ENCODE measurements at places on chromosomes 3 and 15. TPM values are rescaled to one million over a fixed set of nuclear protein-coding genes. Genes with fewer than 3 reads are reported as not detected.

GRCh38 chr3:45689787-45690145 is 570 bp downstream of the SACM1L start:
- DNase-seq = no peak

DNA sequence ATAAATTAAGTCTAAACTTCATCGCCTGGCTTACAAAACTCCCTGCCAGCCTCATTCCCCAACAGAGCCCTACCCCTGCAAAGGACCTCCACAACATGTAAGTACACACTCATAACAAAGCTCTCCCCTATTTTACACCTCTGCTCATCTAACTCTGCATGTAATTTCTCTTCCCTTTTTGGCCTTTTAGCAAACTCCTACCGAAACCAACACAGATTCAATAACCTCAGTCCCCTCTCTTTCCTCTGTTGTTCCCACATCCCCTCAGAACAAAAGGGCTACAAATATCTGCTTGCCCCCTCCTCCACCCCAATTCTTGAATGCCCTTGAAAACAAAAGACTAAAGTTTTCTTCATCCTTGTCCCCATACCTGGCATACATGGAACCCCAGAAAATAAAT is 662 bp downstream of the UBL7 start:
- DNase-seq = no peak

DNA sequence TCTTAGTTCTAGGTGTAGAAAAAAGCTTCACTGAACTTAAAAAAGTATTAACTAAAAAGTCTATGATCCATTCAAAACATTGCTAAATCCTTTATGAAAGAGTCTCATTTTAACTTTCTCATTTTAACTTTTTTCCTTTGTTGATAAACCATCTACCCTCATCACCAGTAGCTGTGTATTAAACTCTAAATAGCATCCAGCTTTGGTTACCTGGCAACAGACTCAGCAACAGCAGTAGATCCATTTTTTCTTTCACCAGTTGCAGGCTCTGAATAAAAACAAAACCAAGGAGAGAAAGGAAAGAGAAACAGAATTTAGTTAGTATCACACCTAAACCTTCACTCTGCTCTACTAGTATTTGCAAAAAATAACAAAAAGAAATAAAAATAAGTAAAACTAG is 51.6 kb downstream of the TP53BP1 start:
- DNase-seq = no peak

- no peak for DNase-seq
These were observed 204.2 kb upstream of the COL8A1 start for GRCh38 chr3:99434190-99434589.

The SLITRK3 gene
- polyA plus RNA-seq = 1.2 TPM

- DNase-seq = no peak
These were observed 27.6 kb downstream of the NDUFB4 start for GRCh38 chr3:120623727-120624093.

DNA sequence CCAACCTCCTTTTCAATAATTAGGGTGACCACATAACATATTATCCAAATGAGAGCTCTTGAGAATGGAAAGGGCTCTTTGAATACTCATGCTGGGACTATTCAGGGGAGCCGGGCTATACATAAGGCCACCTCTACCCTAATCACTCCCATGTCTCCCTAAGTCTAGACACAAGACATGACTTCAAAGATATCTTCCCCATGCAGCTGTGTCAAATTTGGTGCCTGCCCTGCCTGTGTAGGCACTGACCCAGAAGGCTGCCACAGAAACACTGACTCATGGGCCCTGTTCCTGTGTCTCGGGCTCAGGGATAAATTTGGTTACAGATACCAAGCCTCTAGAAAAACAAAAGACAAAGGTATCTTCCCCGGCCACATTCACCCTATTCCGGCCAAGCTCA is 70.3 kb downstream of the MYLK start:
- DNase-seq = no peak

The FANCD2OS gene
- polyA plus RNA-seq = 1.2 TPM

DNA sequence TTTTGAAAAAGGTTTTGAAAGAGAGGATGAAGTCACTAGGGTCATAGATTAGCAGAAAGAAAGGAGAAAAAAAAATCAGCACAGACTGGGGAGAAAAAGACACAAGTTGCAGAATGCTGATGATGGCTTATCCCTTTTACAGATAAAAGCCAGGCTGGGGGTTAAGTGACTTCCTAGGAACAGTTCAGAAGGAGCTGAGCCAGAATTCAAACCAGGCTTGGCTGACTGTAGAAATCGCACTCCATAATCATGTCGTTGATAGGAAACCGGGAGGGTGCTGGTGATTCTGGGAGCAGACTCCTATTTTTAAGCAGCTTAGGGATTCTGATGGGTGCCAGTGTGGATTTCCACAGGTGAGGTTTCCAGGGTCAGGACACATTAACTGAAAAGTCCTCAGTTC is 159.5 kb upstream of the BHLHE40 start:
- DNase-seq = no peak

The KCNAB1 gene
- polyA plus RNA-seq = 2.8 TPM

DNA sequence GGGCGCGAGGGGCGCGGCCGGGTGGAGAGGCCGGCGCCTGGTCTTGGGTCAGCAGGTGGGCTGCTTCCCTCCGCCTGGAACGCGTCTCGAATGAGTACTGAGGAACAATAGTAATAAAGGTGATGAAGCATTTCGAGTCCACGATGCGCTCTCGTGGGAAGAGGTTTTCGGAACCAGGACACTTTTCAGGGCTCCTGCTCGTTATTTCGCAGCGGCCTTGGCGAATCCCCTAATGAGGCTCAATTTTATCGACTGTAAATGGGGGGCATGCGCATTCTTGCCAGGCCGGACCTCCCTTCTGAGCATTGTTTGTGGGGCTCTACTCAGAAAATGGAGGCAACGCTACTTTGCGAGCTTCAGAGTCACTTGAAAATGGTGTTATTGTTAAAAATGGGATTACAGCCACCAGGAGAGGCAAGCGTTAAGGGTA is 1.2 kb downstream of the NR2C2 start:
- DNase-seq = no peak

GRCh38 chr3:182214416-182214815 is 502.7 kb downstream of the SOX2 start:
- DNase-seq = no peak

DNA sequence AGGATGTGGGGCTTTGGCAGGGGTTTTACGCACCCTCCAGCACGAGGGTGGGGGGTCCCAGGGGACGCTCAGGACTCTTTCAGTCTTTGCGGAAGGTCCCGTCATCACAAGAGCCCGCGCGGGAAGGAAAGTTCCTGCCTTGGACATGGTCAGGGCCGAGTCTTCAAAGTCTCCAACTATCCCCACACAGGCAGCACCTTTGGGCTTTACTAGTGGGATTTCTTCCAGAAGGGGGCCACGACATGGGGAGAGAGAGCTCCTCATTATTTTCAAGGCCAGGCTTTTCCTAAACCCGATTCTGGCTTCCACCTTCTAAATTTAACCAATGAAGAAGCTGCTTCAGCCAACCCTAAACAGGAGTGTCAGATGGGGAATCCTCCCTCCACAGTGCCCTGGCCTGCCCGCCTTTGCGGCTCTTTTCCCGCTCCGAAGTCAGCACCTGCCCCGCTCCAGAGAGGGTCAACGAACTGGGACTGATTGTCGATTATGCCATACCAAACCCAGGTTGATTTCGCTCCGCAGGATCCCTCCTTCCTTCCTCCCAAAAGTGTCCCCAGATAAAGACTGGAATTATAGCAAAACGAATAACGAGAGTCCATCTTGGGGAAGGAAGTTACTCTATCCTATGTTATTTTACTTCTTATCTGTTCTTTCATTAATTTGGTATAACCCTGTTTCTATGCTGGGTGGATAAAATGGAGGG is 11.0 kb downstream of the SHOX2 start:
- no peak for DNase-seq
